ENCODE measurements at places on chromosomes 13 and 19. TPM values are rescaled to one million over a fixed set of nuclear protein-coding genes. Genes with fewer than 3 reads are reported as not detected.

ZNF208 gene
- 34.3 TPM for total RNA-seq

ZNF99 gene
- 1.3 TPM for total RNA-seq

DHPS gene
- 154 TPM for total RNA-seq

PNMA8B gene
- total RNA-seq: 12.4 TPM

NAPSA gene
- total RNA-seq: 0.44 TPM

FAM216B gene
- total RNA-seq: 0.55 TPM

KLHL1 gene
- total RNA-seq: 4.8 TPM

Data from camera-type eye (tissue), 1 donor.